ENCODE measurements at places on chromosomes 6 and 20.
A peak's percentile ranks its signal among the peaks of the same experiment; 100 is the strongest.

DNA sequence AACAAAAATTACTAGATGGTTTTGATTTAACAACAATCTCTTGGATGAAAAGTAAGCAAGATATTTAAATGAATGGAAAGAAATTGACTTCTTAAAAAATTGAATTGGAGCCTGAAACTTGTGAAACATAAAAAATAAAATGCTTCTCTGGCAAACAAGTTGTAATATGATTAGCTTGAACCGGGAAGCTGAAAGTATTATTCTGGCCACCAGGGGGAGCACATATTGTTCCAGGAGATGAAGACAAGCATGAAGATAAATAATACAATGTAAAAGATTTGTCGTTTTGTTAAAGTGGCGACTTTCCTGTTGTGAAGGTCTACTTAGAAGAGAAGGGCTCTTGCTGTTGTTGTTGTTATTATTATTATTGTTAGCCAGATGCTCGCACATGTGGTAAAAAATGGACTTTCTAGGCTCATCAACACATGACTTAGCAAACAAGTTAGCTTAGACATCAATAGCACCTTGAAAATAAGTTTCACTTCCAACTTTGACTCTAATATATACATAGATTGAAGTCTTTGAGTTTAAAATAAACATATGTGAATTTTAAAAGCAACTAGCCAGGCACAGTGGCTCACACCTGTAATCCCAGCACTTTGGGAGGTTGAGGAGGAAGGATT is 14.2 kb downstream of the PAX1 start:
- no peak overlapping the region for H3K27ac ChIP-seq
- H3K4me3 ChIP-seq, result no peak overlapping the region
- peaks cover under 1% of the 10 kb centered on the region for H3K27me3 ChIP-seq
- DNase-seq, result no peak
- no peaks in the 10 kb centered on the region for H3K36me3 ChIP-seq
- no peaks in the 10 kb centered on the region for H3K4me1 ChIP-seq

DNA sequence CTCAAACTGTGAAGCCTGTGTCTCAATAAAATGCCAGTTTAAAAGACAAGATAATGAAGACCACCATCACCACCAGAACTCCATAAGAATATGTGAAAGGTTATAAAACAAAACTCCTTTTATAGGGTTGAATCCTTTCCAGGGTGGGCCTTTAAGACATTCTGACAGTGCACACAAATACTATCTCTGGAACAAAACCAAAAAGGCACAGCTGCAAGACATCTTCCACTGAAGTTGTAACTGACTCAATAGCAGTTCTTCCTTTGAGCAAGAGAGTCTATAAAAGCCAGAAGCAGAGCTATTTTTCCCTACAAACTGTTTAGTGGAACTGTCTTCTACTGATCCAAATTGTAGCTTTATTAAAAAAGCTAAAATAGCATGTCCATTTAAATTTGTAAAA is 81.6 kb downstream of the EPB41L2 start:
- no peak for DNase-seq
- H3K4me1 ChIP-seq, result no peaks in the 10 kb centered on the region
- H3K27ac ChIP-seq, result no peak overlapping the region

GRCh38 chr20:2879146-2879545 is 5.9 kb downstream of the PTPRA start:
- no peaks in the 10 kb centered on the region for H3K36me3 ChIP-seq
- peak overlapping the region; percentile 44 for H3K27ac ChIP-seq
- no peaks in the 10 kb centered on the region for H3K27me3 ChIP-seq

DNA sequence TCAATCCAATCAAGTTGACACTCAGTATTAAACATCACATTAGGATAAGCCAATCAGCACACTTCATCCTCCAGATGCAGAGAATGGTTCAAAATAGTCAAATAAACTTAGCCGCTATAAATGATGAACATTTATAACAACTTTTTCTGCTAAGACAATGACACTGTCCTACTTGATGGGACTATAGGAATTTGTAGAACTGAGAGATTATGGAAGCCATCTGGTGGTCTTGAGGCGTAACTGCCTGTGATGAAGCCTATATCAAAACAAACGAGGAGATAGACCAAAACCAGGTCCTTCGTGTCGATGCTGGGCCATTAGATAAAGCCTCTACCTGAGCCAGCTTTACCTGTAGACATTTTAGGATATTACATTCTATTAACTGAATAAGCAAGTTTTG is 631.1 kb downstream of the COL12A1 start:
- no peaks in the 10 kb centered on the region for H3K36me3 ChIP-seq
- no peaks in the 10 kb centered on the region for H3K27me3 ChIP-seq
- H3K4me3 ChIP-seq, result no peak overlapping the region
- no peak overlapping the region for H3K27ac ChIP-seq
- H3K4me1 ChIP-seq, result no peaks in the 10 kb centered on the region

GRCh38 chr6:137165375-137166246 is 7.8 kb downstream of the IL22RA2 start:
- H3K36me3 ChIP-seq, result peaks cover 2% of the 10 kb centered on the region
- DNase-seq, result peak; percentile 62
- peaks cover 5% of the 10 kb centered on the region for H3K27me3 ChIP-seq
- peak overlapping the region; percentile 80 for H3K4me3 ChIP-seq
- H3K4me1 ChIP-seq, result peaks cover 29% of the 10 kb centered on the region

- DNase-seq, result no peak
- H3K27ac ChIP-seq, result no peak overlapping the region
Observed at GRCh38 chr6:127272576-127272975, 5.9 kb downstream of the RNF146 start.

- no peaks in the 10 kb centered on the region for H3K4me1 ChIP-seq
- H3K4me3 ChIP-seq, result no peak overlapping the region
- DNase-seq, result no peak
- H3K27me3 ChIP-seq, result peaks cover 6% of the 10 kb centered on the region
Observed at GRCh38 chr20:19815553-19815991, 57.5 kb downstream of the RIN2 start.

GRCh38 chr20:24999568-24999967 is 7.0 kb upstream of the APMAP start:
- peaks cover 4% of the 10 kb centered on the region for H3K27me3 ChIP-seq
- H3K36me3 ChIP-seq, result peaks cover 14% of the 10 kb centered on the region
- no peak overlapping the region for H3K4me3 ChIP-seq
- DNase-seq, result no peak
- H3K4me1 ChIP-seq, result peaks cover 15% of the 10 kb centered on the region
- no peak overlapping the region for H3K27ac ChIP-seq

DNA sequence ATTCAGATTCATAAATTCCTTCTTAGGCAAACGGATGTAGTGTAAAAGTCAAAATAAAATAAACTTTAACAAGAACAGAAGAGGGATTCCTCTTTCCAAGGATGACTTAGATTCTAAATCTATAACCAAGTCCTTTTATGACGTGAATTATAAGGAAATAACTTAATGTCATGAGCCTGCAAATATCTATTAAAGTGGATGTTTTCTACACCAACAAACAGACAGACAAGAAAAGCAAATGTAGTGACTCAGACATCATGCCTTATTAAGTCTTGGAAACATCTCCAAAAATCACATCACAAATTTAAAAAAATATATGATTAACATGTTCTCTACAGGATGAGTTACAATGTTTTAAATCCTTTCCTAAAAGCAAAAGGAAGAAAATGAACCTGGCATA is 397.1 kb downstream of the ESR1 start:
- peaks cover 1% of the 10 kb centered on the region for H3K4me1 ChIP-seq
- peaks cover 1% of the 10 kb centered on the region for H3K27me3 ChIP-seq
- peaks cover 52% of the 10 kb centered on the region for H3K36me3 ChIP-seq
- no peak overlapping the region for H3K27ac ChIP-seq

GRCh38 chr20:47576516-47577033 is 74.9 kb downstream of the NCOA3 start:
- peak overlapping the region; percentile 63 for H3K27ac ChIP-seq
- peak; percentile 5 for DNase-seq
- H3K36me3 ChIP-seq, result peaks cover 4% of the 10 kb centered on the region

GRCh38 chr6:46352541-46353268 is 138.5 kb downstream of the RCAN2 start:
- no peak for DNase-seq
- no peak overlapping the region for H3K4me3 ChIP-seq

- no peaks in the 10 kb centered on the region for H3K36me3 ChIP-seq
- H3K4me3 ChIP-seq, result no peak overlapping the region
- H3K27me3 ChIP-seq, result peaks cover 7% of the 10 kb centered on the region
Observed at GRCh38 chr20:1792274-1792673, 102.9 kb upstream of the SIRPA start.

- H3K4me1 ChIP-seq, result no peaks in the 10 kb centered on the region
- H3K27ac ChIP-seq, result no peak overlapping the region
- no peak for DNase-seq
- no peak overlapping the region for H3K4me3 ChIP-seq
Observed at GRCh38 chr6:53251033-53251672, 97.6 kb downstream of the ELOVL5 start.

- peak overlapping the region; percentile 98 for H3K27ac ChIP-seq
- peaks cover 37% of the 10 kb centered on the region for H3K36me3 ChIP-seq
- H3K4me1 ChIP-seq, result peaks cover 63% of the 10 kb centered on the region
- peak; percentile 91 for DNase-seq
- H3K4me3 ChIP-seq, result peak overlapping the region; percentile 69
- peaks cover 8% of the 10 kb centered on the region for H3K27me3 ChIP-seq
Observed at GRCh38 chr6:107716688-107717089, 107.4 kb downstream of the SCML4 start.

- H3K36me3 ChIP-seq, result no peaks in the 10 kb centered on the region
- H3K27ac ChIP-seq, result peak overlapping the region; percentile 4
Observed at GRCh38 chr6:87174078-87174579, 18.8 kb downstream of the ZNF292 start.

DNA sequence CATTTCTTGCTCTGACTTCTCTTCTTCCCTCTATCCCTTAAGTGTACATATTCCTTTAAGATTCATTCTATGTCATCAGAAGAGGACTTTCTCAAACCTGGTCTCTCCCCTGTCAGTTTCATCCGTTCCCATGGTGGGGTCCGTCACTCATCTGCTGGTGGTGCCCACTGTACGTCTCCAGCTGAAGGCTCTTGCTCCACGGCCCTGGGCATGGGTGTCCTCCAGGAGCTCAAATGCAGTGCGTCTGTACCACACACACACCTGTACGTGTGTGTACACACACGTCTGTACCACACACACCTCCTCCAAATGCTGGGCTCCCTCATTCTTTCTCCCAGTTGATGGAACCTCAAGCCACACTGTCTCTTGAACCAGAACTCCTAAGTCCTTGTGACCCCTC is 85.6 kb downstream of the CAP2 start:
- H3K4me3 ChIP-seq, result no peak overlapping the region
- H3K36me3 ChIP-seq, result no peaks in the 10 kb centered on the region
- no peaks in the 10 kb centered on the region for H3K4me1 ChIP-seq
- H3K27me3 ChIP-seq, result peaks cover 5% of the 10 kb centered on the region
- no peak for DNase-seq
- H3K27ac ChIP-seq, result no peak overlapping the region

DNA sequence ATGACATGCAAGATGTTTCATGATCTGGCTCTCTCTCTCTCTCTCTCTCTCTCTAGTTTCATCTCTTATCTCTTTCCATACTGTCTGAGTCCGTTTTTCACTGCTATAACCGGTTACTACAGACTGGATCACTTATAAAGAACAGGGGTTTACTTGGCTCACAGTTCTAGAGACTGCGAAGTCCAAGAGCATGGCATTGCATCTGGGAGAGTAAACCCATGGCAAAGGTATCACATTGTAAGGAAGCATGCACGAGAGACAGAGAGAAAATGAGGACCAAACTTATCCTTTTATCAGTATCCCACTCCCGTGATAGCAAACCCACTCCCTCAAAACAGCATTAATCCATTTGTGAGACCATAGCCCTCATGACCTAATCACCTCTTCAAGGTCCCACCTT is 7.2 kb upstream of the AGPAT4 start:
- H3K36me3 ChIP-seq, result peaks cover 4% of the 10 kb centered on the region
- DNase-seq, result no peak
- no peak overlapping the region for H3K4me3 ChIP-seq
- H3K4me1 ChIP-seq, result no peaks in the 10 kb centered on the region
- H3K27me3 ChIP-seq, result peaks cover 2% of the 10 kb centered on the region

- H3K4me1 ChIP-seq, result no peaks in the 10 kb centered on the region
- no peak overlapping the region for H3K27ac ChIP-seq
- no peak for DNase-seq
- H3K36me3 ChIP-seq, result no peaks in the 10 kb centered on the region
- H3K27me3 ChIP-seq, result peaks cover 6% of the 10 kb centered on the region
Observed at GRCh38 chr6:138805016-138805765, 9.3 kb downstream of the ECT2L start.

DNA sequence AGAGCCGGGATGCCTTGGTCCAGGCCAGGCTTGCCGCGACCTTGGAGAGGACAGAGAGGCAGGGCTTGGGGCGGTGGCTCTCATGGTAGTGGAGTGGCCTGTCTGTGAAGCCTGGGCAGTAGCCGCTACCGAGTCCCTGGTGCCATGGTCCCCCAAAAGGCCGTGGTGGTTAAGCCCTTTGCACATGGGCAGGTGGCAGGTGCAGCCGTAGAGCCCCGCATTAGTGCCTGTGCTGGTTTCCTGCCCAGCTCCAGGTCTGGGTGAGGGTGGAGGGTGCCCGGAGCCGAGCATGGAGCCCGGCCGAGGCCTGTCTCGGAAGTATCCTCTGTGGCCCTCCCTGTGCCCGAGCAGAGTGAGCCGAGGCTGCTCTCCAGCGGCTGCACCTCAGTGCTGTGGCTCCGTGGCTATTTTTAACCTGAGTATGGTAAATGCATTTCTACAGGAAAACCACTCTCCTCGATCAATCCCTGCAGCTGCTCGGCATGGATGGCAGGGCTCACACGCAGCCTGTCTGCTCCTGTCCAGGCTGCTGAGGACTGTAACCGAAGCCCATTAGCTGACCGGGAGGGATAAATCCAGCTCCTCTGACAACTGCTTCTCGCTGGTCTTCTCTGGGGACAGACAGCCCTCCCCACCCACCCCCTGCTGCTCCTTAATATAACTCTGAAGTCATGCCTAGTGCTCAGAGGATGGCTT is 36.3 kb upstream of the GATA5 start:
- H3K4me1 ChIP-seq, result no peaks in the 10 kb centered on the region
- H3K27ac ChIP-seq, result no peak overlapping the region
- peaks cover 6% of the 10 kb centered on the region for H3K27me3 ChIP-seq
- DNase-seq, result no peak
- no peak overlapping the region for H3K4me3 ChIP-seq

- no peak overlapping the region for H3K27ac ChIP-seq
- no peaks in the 10 kb centered on the region for H3K27me3 ChIP-seq
- DNase-seq, result no peak
- H3K4me1 ChIP-seq, result peaks cover 23% of the 10 kb centered on the region
- H3K36me3 ChIP-seq, result peaks cover 10% of the 10 kb centered on the region
Observed at GRCh38 chr6:104855507-104855906, 4.2 kb downstream of the HACE1 start.

DNA sequence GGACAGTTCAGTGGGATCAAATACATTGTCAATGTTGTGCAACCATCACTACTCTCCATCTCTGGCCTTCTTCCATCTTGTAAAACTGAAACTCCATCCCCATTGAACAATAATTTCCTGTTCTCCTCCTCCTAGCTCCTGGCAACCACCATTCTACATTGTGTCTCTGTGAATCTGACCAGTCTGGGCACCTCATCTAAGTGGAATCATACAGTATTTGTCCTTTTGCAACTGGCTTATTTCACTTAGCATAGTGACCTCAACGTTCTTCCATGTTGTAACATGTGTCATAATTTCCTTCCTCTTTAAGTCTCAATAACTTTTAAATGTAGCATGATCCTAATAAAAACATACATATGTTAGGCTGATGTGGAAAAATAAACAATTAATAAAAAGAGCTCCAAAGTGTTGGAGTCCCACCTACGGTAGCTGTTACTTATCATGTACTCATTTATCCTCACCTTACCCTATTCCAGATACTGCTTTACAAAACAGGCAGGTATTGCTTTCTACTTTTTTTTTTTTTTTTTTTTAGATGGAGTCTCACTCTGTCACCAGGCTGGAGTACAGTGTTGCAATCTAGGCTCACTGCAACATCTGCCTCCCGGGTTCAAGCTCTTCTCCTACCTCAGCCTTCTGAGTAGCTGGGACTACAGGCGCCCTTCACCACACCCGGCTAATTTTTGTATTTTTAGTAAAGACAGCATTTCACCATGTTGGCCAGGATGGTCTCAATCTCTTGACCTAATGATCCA is 91.9 kb downstream of the TNFAIP3 start:
- no peak overlapping the region for H3K27ac ChIP-seq
- no peak overlapping the region for H3K4me3 ChIP-seq
- DNase-seq, result no peak
